ENCODE measurements at places on chromosomes 5 and 9. TPM values are rescaled to one million over a fixed set of nuclear protein-coding genes. Genes with fewer than 3 reads are reported as not detected.

GRCh38 chr5:107468276-107468675 is 202.5 kb downstream of the EFNA5 start:
- peak; percentile 39 for DNase-seq

DNA sequence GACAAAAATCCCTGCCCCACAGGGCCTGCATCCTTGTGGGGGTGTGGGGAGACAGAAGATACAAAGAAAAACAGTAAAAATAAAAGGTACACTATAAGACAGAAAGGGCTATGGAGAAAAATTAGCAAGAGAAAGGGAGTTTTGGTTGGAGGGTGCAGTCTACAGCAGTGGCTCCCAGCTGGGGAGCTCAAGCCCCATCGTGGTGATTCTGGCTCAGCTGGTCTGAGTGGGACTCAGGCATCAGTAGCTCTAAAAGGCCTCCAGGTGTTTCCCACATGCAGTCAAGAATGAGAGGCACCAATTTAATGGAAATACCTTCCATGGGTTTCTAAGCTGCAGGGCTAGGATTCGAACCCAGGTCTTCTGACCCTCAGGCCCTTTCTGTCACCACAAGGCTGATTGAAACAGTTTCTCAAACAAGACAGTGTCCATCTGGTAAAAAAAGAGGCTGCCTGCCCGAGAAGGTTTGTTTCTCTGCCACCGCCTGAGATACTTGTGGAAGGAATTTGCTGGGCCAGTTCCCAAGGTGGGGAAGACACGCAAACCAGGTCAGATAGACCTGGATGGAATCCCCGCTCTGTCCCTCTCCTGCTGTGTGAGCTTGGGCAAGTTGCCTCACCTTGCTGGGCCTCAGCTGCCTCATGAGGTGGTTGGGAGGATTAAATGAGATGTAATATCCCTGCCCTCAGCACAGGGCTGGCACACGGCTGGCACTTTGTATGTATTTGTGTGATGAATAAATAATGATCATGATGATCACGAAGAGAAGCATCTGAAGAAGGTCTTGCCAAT is 43.1 kb downstream of the COL27A1 start:
- DNase-seq = no peak

DNA sequence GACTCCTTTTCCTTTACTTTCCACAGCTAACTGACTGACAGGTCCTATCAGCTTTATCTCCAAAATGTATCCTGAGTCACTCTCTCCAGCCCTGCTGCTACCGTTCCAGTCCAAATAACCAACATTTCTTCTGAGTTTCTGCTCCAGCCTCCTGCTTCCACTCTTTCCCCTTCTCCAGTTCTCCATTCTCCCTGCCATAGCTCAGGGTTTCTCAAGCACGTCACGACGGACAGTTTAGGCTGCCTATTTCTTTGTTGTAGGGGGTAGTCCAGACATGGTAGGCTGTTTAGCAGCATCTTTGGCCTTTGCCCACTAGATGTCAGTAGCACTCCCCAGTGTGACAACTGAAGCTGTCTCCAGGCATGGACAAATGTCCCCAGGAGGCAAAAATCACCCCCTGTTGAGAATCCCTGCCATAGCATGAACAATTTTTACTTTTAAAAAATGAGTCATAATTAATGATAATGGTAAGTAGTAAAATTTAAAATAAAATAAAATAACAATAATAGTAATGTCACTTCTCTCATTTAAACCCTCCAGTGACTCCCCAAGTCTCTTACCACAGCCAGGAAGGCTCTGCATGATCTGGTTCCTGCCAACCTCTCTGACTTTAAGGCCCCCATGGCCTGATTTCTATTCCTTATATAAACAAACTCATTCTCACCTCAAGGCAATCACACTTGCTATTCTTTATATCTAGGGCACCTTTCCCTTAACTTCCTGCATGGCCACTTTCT is 105.4 kb upstream of the FER start:
- DNase-seq = peak; percentile 88

GRCh38 chr5:55096861-55097260 is 5.6 kb upstream of the GZMA start:
- no peak for DNase-seq

DNA sequence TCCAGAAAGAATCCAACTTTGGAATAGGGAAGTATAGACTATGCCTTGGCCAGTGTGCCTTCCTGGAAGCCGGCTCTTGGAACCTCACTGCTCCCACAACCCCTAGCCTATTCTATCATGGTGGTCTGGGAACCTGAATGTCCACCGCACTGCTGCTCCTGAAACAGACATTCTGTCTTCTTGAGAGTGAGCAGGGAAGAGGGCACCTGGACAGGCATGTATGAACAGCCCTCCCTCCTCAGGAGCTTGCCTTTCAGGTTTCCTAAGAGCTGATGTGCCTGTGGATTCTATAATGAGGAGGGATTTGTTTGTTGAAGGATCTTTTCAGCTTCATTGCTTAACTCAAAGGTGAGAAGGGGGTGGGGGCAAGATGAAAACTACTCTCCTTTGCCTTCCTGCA is 55.1 kb upstream of the XPA start:
- DNase-seq = no peak

- no peak for DNase-seq
Observed at GRCh38 chr5:27652505-27652904, 614.1 kb upstream of the CDH9 start.

DNA sequence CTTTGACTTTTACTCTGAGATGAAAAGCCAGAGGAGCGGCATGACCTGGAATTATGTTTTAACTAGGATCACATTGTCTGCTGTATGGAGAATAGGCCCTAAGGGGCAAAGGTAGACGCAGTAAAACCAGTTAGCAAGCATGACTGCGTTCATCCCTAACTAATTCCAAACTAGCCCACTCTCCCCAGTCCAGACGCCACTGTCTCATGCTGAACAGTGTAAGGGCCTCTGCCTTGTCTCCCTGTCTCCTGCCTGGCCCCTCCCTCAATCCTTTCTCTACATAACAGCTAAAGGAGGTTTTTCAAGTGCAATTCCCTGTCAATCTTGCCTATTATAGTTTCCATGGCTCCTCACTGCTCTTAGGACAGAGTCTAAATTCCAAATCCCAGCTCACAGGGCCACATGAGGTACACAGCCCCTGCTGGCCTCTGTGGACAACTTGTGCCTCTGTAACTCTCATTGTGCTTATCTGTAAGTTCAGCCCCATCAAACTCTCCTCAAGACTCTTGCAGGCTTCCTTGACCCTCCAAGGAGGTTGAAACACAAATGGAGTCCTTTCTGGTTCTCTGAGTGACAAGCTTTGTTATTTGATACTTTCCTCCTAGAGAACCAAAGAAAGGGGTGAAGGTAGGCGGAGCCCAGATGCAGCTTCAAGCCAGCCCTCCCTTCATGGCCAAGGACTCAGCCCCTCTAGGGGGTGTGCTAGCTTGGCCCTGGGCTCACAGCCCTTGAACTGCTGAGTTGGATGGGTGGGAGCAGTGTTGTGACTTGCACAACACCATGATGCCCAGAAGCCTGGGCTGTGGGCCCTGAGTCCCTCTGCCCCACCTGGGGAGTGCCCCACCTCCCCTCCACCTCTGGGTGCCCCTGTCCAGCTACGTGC is 16.0 kb upstream of the SLC22A4 start:
- no peak for DNase-seq

GRCh38 chr5:164597293-164597900 is 1092.0 kb downstream of the MAT2B start:
- DNase-seq = no peak

- DNase-seq = no peak
Observed at GRCh38 chr5:163458778-163459385, 1.0 kb downstream of the NUDCD2 start.

DNA sequence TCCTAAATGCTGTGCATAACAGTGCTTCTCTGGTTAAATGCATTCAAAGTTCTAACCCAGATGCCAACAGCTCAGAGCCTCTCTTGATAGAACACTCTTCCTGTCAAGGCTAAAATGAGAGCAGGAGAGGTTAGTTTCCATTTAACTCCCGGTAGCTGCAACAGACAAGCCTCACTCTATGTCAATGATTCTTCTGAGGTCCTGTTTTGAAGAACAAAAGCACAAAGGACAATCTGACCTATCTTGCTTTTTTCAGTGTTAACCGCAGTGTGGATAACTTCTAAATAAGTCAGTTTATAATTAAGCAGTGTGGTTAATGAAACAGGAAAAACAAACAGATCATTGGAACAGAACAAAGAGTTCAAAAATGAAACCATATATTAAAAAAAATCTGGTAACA is 80.7 kb downstream of the ANKRD55 start:
- DNase-seq = peak; percentile 42

GRCh38 chr9:121909111-121909510 is 184.0 kb downstream of the TTLL11 start:
- DNase-seq = no peak

- no peak for DNase-seq
Observed at GRCh38 chr5:97627272-97627671, 444.2 kb upstream of the RIOK2 start.

DNA sequence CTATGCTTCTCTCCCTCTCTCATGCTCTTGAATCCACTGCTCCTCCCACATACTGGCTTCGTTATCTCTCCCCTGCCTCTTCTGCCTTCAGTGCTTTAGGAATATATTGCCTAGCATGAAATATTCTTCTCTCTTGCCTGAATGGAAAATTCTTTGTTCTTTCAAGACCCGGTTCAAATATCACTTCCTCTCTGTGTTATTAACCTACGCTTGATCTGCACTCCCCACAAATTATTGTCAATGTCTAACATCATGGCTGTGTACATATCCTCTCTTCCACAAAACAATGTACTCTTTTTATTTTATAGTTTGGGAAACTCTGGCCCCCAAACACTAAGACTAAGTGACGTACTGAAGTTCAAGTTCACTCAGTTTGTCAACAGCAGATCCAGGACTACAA is 211.0 kb downstream of the SEC61B start:
- DNase-seq = peak; percentile 17

GRCh38 chr5:52915176-52915875 is 73.8 kb upstream of the ITGA2 start:
- peak; percentile 87 for DNase-seq

DNA sequence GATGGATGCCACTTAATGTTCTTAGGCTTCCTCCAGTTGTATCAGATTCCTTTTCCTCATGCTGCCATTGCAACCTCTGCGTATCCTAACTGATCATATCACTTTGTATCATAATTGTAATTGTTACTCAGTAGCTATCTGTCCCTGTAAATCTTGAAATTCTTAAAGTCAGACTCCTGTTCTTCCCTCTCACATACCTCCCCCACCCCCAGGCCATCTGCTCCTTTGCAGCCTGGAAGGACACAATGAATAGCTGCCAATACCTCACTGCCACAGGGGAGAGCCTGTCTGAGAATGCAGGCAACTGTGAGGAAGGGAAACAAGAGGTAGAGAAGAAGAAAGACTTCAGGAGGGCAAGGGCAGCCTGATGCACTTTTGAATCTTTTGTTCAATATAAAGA is 228.5 kb downstream of the ENC1 start:
- no peak for DNase-seq

DNA sequence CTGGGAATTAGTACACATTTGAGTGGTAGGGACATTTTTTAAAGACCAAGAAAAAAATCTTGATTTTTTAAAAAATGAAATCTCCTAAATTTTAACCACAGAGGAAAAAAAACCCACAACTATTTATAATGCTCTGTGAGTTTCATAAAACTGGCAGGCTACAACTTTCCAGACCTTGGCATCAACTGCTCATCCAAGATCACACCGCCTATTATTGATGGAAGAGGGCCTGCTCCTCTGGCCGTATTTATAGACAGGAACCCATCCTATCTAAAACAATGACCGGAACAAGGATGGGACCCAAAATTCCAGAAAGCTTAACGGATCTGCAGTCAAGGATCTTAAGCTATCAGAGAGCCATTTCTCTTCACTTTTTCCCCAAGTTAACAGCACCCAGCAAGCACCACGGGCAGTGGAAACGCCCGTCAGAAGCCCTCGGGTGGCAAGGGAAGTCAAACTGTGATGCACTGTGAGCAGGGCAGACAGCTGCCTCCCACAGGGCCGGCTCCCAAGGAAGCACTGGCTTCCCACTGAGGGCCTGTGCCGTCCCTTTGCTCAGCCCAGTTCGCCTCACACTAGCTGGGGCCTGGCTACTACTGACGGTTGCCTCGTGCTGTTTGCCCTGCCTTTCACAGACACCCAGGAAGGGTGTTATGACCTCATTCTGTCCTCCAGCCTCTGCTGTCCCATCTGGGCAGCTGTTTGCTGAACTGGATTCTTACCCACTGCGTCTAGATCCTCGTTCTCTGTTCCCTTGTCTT is 62.8 kb downstream of the CDC14B start:
- no peak for DNase-seq

GRCh38 chr5:139275956-139276355 is 17.6 kb upstream of the MATR3 start:
- peak; percentile 40 for DNase-seq

DNA sequence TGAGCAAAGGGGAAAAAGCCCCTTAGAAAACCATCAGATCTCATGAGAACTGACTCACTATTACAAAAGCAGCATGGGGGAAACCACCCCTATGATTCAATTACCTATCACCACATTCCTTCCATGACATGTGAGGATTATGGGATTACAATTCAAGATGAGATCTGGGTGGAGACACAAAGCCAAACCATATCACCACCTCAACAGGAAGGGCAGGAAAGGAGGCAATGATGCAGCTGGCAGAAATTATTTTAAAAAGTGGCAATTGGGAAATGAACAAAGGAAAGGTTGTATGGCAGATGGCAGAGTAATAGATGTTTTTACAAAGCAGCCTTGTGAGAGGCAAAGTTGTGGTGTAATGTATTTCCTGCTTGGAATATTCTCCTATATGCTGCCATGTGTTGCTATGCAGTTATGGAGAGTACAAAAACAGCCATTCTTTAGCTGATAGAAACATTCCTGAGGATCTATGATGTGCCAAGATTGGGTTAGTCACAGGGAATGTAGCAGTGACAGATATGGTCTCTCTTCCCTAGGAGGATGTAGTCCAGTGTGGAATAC is 138.8 kb downstream of the SMC2 start:
- peak; percentile 1 for DNase-seq

GRCh38 chr5:17314907-17315471 is 97.6 kb downstream of the BASP1 start:
- no peak for DNase-seq

DNA sequence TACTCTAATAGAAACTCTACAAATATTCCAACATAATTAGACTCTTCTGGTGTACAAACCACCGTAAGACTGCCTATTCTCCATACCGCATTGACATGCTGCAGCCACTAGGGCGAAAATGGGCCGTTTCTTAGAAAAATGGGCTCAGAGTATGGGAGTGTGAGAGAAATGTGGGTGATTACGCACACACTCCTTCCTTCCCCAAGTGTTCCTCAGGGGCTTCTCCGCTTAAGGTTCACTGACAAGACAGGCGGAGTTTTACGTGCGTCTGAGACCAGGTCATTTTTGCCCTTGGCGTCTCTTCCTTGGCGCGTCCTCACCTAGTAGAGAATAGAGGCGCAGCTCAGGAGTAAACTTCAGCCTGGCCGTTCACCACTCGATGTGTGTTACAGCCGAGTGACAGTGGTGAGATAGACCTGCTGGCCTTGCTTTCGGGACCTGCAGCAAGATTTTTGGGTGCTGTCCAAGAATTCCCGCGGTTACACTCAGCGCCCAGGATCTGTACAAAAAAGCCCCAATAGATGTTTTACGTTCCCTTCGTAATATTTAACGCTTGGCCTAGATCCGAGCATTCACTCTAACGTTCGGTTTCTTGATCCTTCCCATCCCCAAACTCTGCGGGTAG is 1.8 kb upstream of the NTRK2 start:
- peak; percentile 54 for DNase-seq

Gene PLCXD3
- 0.51 TPM for total RNA-seq

Gene RNF183
- total RNA-seq = not detected

Gene APBB3
- total RNA-seq = 16.2 TPM

Gene ROPN1L
- 0.68 TPM for total RNA-seq

Gene PDZD2
- total RNA-seq = 2.6 TPM

Gene GPR151
- total RNA-seq = not detected

Gene SPATA31A1
- total RNA-seq = not detected

Gene FCN2
- total RNA-seq = not detected

Data from dermis blood vessel endothelial cell (primary cell).